ENCODE measurements at places on chromosomes 2 and 18. TPM values are rescaled to one million over a fixed set of nuclear protein-coding genes. Genes with fewer than 3 reads are reported as not detected.

The EML6 gene
- 0.46 TPM for total RNA-seq

The TRABD2A gene
- not detected for total RNA-seq

The SULT1C2 gene
- total RNA-seq: not detected

The TCF4 gene
- total RNA-seq: 87.2 TPM

The PCARE gene
- not detected for total RNA-seq

The MERTK gene
- total RNA-seq: 43.6 TPM

The FAM237A gene
- total RNA-seq: not detected

The TXNDC2 gene
- 3.6 TPM for total RNA-seq

The RAD51AP2 gene
- total RNA-seq: 4.2 TPM

DNA sequence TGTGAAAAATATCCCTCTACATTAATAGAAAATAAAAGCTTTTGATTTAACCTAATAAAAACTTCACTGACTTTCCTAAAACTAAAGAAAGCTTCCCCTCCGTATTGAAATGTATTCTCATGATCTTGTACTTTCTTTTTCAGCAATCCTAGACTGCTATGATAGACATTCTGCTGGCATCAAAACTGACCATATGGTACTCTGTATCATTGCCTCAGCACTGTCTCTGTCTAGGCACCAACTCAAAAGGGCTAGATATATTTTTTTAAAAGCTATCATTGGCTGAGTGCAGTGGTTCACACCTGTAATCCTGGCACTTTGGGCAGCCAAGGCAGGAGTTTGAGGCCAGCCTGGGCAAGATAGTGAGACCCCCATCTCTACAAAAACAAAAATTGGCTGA is 32.9 kb downstream of the CDKL4 start:
- H3K36me3 ChIP-seq: no peaks in the 10 kb centered on the region
- DNase-seq: no peak
- H3K4me3 ChIP-seq: no peak overlapping the region
- no peaks in the 10 kb centered on the region for H3K27me3 ChIP-seq
- no peak overlapping the region for H3K27ac ChIP-seq
- no peaks in the 10 kb centered on the region for H3K4me1 ChIP-seq

- peaks cover 6% of the 10 kb centered on the region for H3K4me1 ChIP-seq
- H3K36me3 ChIP-seq: no peaks in the 10 kb centered on the region
- H3K4me3 ChIP-seq: no peak overlapping the region
- no peak overlapping the region for H3K27ac ChIP-seq
These were observed 5.6 kb upstream of the HS6ST1 start for GRCh38 chr2:128324008-128324896.

DNA sequence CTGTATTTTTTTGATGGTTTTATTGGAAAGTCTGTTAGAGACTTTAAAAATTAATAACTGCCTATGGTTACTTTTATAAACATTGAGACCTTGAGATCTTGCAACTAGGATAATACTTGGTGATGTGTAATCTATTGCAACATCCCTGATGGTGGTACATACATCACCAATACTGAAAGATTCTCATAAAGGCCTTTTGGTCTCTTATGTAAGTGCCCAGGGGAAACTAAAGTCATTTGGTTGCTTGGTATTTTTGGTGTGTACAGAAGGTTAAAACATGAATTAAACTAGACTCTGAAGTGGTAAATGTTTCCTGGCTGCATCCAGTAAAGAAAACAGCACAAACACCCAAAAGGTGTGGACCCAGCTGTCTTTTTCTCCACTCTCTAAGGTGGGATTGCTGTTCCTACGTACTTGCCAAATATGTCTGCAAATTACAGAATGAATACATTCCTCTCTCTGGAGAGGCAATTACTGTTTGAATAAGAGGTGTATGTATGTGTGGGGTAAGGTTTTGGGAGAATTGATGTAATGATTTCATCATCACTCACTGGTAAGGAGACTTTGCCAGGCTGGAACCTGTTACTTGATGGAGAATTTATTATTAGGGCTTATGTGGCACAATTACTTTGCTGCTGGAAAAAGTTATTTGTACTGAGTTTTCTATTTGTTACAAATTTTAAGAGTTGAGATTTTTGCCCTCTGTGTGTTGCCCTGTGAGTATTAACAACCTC is 3.6 kb downstream of the B3GNT2 start:
- H3K4me3 ChIP-seq: no peak overlapping the region
- H3K27me3 ChIP-seq: no peaks in the 10 kb centered on the region
- no peaks in the 10 kb centered on the region for H3K36me3 ChIP-seq
- H3K4me1 ChIP-seq: no peaks in the 10 kb centered on the region

- DNase-seq: no peak
- no peaks in the 10 kb centered on the region for H3K4me1 ChIP-seq
- no peak overlapping the region for H3K27ac ChIP-seq
- H3K36me3 ChIP-seq: no peaks in the 10 kb centered on the region
These were observed 207.6 kb upstream of the CCDC150 start for GRCh38 chr2:196431957-196432356.

DNA sequence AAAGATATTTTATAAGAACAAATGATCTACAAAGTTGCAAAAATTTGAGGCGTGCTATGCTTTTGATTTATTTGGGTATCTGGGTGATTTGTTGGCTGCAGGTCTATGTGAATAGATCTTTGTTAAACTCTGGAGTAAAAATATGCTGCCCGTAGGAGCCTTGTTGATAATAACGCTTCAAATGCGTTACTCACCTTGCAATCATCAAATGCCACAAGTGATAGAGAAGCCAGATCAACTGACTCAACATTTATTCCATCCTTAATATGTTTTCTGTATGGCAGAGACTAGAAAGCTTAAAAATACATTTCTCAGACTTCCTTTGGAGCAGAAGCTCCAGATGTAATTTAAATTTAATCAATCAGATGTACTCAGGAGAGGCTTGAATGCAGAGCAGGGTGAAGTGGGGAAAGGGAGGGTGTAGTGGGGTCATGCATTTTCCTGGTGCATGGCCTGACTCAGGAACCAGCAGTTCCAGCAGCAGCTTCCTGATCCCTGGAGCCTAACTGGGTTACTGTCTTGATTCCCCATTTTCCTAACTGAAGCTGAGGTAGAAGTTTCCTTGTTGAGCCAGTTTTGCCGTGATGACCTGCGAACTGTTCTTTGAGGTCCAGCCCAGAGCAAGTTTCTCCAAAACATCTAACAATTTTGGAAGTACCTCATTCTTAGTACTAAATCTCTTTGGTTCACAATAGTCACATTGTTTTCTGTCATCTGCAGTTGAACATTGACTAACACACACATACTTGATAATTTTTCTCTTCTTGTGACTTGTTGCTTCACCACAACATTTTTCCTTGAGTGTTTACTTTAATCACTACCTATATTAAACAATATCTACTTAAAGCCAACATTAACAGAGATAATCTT is 284.7 kb upstream of the CWC22 start:
- no peak overlapping the region for H3K27ac ChIP-seq
- no peak overlapping the region for H3K4me3 ChIP-seq
- H3K4me1 ChIP-seq: no peaks in the 10 kb centered on the region
- no peaks in the 10 kb centered on the region for H3K36me3 ChIP-seq
- DNase-seq: no peak

- H3K4me3 ChIP-seq: no peak overlapping the region
- no peaks in the 10 kb centered on the region for H3K36me3 ChIP-seq
- H3K4me1 ChIP-seq: no peaks in the 10 kb centered on the region
- H3K27ac ChIP-seq: no peak overlapping the region
- H3K27me3 ChIP-seq: no peaks in the 10 kb centered on the region
- DNase-seq: no peak
These were observed 39.0 kb downstream of the FBXO48 start for GRCh38 chr2:68428126-68428525.

DNA sequence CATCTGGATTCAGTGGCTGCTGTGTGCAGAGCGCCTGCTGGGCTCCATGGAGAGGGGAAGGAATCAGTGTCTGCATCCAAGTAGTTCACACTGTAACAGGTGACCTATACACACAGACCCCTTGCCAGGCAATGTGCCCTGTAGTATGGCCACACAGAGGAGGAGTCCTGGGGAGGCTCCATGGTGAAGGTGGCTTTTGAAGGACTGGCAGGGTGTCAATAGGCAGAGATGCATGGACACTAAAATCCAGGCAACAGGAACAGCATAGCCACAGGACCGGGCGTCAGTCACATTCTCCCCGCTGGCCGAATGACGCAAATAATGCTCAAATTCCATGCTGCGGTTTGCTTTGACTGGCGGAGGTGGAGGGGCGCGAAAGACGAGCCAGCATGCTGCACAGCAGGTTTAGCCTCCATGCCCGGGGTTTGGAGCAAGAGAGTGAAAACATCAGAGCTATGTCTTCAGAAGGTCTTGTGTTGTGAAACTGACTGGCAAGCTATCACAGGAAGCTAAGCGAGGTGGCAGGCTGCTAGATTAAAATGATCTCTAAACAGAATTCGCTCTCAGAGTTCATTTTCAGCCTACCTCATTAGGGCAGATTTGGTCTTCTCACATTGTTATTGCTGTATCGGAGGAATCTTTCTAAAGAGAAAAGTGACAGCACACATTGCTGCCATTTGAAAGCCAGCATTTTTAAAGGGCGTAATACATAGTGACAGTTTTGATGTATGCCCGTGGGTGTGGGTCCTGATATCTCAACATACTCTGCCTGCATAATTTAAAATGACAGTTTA is 1.2 kb upstream of the CHMP1B start:
- no peaks in the 10 kb centered on the region for H3K36me3 ChIP-seq
- H3K27me3 ChIP-seq: no peaks in the 10 kb centered on the region
- peak overlapping the region; percentile 94 for H3K4me3 ChIP-seq
- DNase-seq: peak; percentile 63
- no peaks in the 10 kb centered on the region for H3K4me1 ChIP-seq

- H3K27me3 ChIP-seq: no peaks in the 10 kb centered on the region
- no peak overlapping the region for H3K4me3 ChIP-seq
- no peaks in the 10 kb centered on the region for H3K36me3 ChIP-seq
- no peak for DNase-seq
- H3K4me1 ChIP-seq: no peaks in the 10 kb centered on the region
These were observed 71.3 kb upstream of the TEX51 start for GRCh38 chr2:126827371-126827770.

DNA sequence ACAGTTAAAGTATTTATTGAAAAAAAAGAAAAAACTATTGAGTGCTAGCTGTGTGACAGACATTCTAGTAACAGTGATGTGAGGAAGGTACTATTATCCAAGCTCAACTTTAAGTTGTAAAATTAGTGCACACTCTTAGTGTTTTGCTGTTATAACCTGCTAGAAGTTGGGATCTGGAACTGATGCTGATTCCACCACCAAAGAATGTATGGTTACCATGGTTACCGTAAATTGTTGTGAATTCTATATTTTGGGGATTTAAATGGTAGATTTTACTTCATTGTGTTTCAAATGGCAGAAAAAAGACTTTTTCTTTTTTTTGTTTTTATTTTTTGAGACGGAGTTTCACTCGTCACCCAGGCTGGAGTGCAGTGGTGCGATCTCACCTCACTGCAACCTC is 5.3 kb downstream of the AGFG1 start:
- no peak overlapping the region for H3K27ac ChIP-seq
- H3K4me1 ChIP-seq: peaks cover 13% of the 10 kb centered on the region
- H3K36me3 ChIP-seq: no peaks in the 10 kb centered on the region
- H3K4me3 ChIP-seq: no peak overlapping the region
- H3K27me3 ChIP-seq: no peaks in the 10 kb centered on the region

- H3K4me1 ChIP-seq: no peaks in the 10 kb centered on the region
- no peak overlapping the region for H3K4me3 ChIP-seq
These were observed 207.0 kb downstream of the ZNF407 start for GRCh38 chr18:74804677-74805076.

DNA sequence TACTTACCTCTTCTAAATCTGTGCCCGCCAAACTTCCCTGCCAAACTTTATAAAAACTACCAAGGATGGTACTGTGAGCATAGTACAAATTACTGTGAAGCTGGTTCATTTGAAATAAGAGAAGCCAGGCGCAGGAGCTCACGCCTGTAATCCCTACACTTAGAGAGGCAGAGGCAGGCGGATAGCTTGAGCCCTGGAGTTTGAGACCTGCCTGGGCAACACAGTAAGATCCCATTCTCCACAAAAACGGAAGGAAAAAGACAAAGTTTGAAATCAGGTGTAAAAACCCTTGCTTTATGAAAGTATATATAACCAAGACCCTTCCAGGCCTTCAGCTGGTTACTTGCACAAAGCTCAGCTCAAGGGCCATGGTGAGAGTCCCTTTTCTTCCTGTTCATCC is 5.9 kb downstream of the AMMECR1L start:
- H3K27ac ChIP-seq: no peak overlapping the region
- no peak for DNase-seq
- H3K36me3 ChIP-seq: no peaks in the 10 kb centered on the region
- H3K27me3 ChIP-seq: no peaks in the 10 kb centered on the region
- H3K4me1 ChIP-seq: no peaks in the 10 kb centered on the region

GRCh38 chr2:37349231-37349860 is 4.9 kb downstream of the QPCT start:
- H3K27ac ChIP-seq: no peak overlapping the region
- H3K36me3 ChIP-seq: no peaks in the 10 kb centered on the region
- no peaks in the 10 kb centered on the region for H3K4me1 ChIP-seq
- no peak for DNase-seq
- H3K27me3 ChIP-seq: no peaks in the 10 kb centered on the region

DNA sequence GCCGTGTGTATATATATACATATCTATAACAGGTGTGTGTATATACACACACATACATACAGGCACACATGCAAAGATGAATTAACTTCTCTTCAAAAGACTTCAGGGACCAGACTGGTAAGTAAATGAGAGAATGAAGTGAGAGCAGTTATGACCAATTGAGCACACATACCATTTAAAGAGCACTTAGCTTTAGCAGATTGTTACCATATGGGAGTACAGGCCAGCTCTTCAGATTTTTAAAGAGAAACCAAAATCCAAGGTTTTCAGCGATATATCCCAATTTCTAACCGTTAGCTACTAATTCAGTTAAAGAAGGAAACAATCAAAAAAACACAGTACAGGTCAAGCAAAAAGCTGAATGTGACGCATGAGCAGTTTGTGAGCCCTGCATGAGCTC is 23.7 kb downstream of the INPP1 start:
- H3K36me3 ChIP-seq: no peaks in the 10 kb centered on the region
- no peak overlapping the region for H3K4me3 ChIP-seq
- no peak for DNase-seq
- H3K4me1 ChIP-seq: no peaks in the 10 kb centered on the region
- no peak overlapping the region for H3K27ac ChIP-seq

DNA sequence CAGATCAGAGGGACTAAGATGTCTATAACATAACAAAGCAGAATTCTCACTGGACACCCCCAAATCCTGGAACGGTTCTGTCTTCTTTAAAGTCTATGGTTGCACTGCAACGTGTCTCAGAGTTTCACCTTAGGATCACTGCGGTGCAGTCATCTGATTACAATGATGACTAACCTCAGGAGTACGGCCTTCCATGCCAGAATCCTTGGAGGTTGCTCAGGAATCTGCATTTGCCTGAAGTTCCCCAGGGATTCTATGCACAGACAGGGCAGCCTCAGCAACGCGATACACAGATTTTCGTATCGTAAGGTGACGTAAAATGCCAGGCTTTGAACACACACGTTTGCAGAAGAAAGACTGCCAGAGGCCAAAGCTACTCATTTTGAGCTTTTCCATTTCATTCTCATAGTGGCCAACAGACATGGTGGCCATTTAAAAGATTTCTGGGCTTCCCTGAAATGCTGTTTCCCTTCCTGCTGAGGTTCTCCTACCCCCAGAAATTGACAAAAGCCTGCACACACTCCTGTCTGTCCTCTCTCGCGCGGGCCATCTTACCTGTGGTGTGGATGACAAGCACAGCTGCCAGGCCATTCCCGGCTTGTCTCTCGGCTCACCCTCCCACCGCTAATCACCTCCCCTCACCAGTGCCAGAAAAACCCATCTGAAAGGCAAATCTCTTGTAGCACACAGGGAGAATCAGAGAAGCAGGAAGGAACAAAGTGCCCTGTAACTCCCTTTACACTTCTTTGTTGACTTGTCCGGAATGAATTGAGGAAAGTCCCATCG is 148.8 kb downstream of the ACKR3 start:
- H3K36me3 ChIP-seq: no peaks in the 10 kb centered on the region
- H3K27ac ChIP-seq: no peak overlapping the region
- H3K27me3 ChIP-seq: no peaks in the 10 kb centered on the region

Measured in prostate gland (tissue), 2 donors.